ENCODE measurements at places on chromosomes 11 and 22. TPM values are rescaled to one million over a fixed set of nuclear protein-coding genes. Genes with fewer than 3 reads are reported as not detected.

TEX12 gene
- total RNA-seq: 1.1 TPM

SYT8 gene
- total RNA-seq: not detected

OR8K3 gene
- total RNA-seq: not detected

OR52E1 gene
- not detected for total RNA-seq

OR8G5 gene
- total RNA-seq: not detected

CLMP gene
- 3.1 TPM for total RNA-seq

FXYD2 gene
- total RNA-seq: 14.9 TPM

CNGA4 gene
- 2.2 TPM for total RNA-seq

INPP5J gene
- total RNA-seq: 23.1 TPM

C22orf31 gene
- 0.32 TPM for total RNA-seq

OTOG gene
- not detected for total RNA-seq

MPZL3 gene
- 1.4 TPM for total RNA-seq

PATE2 gene
- 3.3 TPM for total RNA-seq

MRGPRX4 gene
- total RNA-seq: not detected

KRTAP5-2 gene
- total RNA-seq: not detected

ZNF215 gene
- 2.3 TPM for total RNA-seq

TMEM86A gene
- total RNA-seq: 9.6 TPM

VPREB1 gene
- not detected for total RNA-seq

SCGB1A1 gene
- not detected for total RNA-seq
